ENCODE measurements at places on chromosomes 4 and X.

DNA sequence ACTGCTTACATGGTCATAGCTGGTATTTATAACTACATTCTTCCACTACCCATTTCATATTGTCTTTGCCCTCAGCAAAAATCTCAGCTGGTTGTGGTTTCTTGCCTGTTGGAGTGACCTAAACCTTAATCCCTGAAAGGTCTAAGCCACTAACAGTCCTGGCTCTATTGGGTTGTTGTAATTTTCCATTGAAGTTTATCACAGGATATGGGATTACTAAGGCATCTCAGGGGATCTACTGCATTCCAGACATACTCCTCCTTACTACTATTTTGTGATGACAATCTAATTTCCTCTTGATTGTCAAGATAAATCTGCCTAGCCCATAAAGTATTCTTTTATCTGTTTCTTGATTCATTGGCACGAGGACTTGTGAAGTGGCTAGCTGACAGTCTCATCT lies 6.2 kb upstream of the OSTC start:
- no peak for DNase-seq

- no peak for DNase-seq
Observed at GRCh38 chr4:7529368-7530080, 94.8 kb upstream of the PSAPL1 start.

- no peak for DNase-seq
Observed at GRCh38 chrX:154540897-154541535, 5.6 kb downstream of the G6PD start.

- no peak for DNase-seq
Observed at GRCh38 chrX:41889317-41890025, 33.9 kb downstream of the CASK start.

DNA sequence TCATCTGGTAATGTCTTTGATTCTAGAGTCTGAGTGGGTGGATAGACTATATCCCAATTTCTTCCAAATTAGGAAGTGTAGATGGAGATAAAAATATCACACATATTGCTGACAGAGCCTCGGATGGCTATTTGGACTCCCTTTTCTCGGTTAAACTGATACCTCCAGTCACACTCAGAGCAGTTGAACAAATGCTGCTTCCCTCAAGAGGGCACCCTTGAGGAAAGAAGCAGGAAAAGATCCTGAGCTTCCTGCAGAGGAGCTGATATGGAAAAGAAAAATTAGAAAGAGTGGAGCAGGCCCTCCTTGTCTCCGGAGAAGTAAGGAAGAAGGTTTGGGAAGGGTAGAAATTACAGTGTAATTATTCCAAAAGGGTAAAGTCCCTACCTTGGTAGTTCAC lies 96.2 kb upstream of the CCSER1 start:
- DNase-seq, result no peak

DNA sequence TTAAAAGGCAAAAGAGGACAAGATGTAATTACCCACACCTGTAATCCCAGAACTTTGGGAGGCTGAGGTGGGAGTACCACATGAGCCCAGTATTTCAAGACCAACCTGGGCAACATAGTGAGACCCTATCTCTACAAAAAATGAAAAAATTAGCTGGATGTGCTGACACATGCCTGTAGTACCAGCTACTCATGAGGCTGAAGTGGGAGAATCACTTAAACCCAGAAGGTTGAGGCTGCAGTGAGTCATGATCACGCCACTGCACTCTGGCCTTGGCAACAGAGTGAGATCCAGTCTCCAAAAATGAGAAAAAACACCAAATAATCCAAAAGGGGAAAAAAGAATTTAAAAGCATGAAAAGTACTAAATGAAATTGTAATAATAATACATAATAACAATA lies 30.8 kb downstream of the NR0B1 start:
- no peak for DNase-seq
